ENCODE measurements at places on chromosomes 5 and 9. TPM values are rescaled to one million over a fixed set of nuclear protein-coding genes. Genes with fewer than 3 reads are reported as not detected.

DNA sequence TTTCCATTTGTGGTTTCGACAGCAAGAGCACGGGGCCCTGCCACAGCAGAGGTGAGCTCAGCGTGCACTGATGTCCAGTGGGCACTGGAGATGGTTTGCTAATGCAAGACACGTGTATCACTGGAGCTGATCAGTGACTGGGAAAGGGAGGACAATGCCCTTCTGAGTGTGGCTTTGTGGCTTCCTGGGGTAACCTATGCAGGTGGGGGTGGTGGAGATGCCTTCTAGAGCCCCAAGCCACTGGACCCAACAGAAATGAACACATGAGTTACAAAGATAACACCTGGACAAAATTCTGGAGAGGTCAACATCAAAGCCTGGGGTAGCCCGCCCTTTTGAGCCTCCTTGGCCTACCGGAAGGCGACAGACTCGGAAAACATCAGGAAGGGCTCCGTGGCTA is 261.3 kb downstream of the CRB2 start:
- DNase-seq: no peak

DNA sequence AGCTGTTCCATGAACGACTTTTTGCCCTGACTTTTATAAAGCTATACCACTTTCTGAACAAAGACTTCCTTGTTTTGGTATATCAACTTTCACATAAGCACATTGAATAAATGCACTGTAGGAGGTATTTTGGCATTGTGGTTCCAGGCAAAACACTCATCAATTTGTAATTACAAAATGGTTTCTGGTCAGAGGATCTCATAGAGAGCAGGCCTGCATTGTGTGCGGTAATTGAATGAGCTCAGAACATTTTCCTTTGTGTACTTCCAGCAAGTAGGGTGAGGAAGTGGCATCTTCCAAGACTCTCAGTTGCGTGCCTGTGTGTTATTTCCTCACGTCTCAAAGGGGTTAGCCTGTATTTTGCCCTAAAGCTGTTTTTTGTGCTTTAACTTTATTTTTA is 89.2 kb downstream of the PDE6A start:
- no peak for DNase-seq

- DNase-seq: no peak
Observed at GRCh38 chr5:91119981-91120850, 262.9 kb downstream of the ARRDC3 start.

- no peak for DNase-seq
Observed at GRCh38 chr9:22288661-22289060, 158.0 kb upstream of the DMRTA1 start.

TNFSF15 gene
- polyA plus RNA-seq: 8.4 TPM

All from endothelial cell of umbilical vein (primary cell).